ENCODE measurements at places on chromosomes 13 and 19.
A peak's percentile ranks its signal among the peaks of the same experiment; 100 is the strongest.

DNA sequence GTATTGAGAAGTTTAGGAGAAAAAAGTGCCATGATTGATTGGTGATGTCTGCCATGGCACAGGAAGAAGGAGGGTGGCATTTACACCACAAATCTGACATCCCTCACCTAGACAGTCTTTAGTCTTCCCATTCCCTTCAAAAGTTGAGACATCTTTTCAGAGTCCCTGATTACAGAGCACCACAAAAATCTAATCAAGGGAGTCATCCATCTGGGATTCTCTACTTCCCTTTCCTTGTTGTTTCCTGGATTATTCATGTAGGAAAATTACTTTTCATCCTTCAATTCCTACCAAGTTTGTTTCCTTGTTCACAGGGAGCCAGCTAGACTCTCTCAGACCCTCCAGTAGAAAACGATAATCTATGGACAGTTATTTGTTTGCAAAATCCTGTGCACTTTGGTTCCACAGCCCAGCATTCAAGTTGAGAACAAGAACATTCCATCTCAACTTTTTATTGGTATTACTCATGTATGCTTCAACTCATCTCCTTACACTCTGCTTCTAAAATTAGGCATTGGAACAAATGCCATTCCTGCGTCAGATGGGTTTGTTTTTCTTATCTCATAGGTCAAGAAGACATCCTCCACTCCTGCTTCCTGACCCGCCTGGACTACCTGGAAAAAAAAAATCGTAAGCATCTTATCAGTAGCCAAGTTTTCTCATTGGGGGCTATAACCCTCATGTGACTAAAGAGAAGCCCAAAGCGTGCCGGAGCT, 259.9 kb downstream of the FOXO1 start:
- DNase-seq = peak; percentile 34

GRCh38 chr13:110150384-110151101, 156.4 kb downstream of the COL4A1 start:
- DNase-seq = no peak

DNA sequence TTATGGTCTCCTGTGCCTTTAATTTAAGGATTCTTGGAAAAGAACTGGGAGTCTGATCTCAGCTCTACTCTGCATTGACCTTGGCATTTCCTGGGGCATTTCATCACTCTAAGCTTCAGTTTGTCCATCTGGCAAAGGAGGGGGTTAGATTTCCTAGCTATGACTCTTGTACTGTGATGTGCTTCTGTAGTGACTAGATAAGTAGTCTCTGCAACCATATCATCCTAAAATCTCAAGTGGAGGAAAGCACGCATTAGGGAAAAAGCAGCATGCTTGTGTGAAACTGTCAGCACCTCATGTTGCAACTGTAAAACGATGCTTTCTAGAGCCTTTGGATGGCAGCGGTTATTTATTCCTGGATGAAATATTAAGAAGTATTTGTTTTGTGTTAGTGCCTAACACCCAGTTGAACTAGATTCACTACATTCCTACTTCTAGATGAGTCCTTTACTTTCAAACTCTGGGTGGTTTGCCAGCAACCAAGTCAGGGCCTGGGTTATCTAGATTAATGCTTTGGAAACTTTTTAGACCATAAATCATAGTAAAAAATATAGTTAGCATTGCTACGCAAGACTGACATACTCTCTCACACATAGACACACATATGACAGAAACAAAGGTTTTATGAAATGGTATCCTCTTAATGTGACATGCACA, 6.8 kb downstream of the WDFY2 start:
- peak; percentile 59 for DNase-seq

DNA sequence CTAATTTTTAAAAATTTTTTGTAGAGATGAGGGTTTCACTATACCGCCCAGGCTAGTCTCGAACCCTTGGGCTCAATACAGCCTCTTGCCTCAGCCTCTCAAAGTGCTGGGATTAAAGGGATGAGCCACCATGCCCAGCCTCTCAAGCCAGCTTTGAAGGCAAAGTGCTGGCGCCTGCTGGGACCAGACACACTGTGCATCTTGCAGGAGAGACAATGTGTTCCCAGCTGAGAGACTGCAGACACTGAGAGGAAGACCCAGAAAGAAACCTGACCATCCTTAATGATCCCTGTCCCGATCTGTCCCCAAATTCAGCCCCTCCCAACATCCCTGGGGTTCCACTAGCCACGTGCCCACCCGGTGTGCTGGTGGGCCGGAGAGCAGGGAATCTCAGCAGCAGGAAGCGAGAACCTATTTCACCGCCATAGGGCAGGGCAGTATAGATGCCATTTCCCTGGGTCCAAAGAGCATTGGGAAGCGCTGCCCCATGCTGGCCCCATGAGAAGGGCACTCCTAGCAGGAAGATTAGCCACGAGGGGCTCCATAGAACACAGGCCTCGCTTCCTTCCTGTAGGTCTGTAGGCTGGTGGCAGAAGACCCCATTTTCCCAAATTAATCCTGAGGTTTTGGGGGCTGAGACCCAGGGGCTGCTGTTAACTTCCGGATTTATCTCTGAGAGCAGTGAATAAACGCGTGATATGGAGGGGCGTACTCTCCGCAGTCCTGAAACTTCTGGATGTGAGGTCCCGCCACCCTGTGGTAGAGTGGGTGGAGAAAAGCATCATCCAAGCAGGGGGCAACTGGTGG, 968 bp downstream of the RAVER1 start:
- DNase-seq = no peak

DNA sequence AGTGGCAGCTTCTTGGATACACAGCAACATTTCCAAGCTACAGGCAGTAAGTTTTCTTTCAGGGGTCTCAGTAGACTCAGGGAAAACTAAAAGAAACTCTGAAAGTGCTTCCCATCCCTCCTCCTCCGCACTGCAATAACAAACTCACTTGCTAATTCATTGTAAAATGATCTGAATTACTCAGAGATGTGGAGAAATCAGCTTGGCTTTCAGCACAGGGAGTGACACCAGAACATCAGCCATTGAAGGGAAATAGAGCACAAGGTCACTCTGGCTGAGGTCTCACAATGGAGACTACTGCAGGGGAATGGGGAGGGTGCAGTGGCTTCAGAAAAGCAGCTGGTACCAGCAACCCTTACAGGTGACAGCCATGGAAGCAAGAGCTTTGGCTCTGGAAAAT, 137.3 kb upstream of the SERP2 start:
- no peak for DNase-seq

- DNase-seq = peak; percentile 58
Observed at GRCh38 chr13:106530171-106530851, 5.2 kb downstream of the EFNB2 start.

DNA sequence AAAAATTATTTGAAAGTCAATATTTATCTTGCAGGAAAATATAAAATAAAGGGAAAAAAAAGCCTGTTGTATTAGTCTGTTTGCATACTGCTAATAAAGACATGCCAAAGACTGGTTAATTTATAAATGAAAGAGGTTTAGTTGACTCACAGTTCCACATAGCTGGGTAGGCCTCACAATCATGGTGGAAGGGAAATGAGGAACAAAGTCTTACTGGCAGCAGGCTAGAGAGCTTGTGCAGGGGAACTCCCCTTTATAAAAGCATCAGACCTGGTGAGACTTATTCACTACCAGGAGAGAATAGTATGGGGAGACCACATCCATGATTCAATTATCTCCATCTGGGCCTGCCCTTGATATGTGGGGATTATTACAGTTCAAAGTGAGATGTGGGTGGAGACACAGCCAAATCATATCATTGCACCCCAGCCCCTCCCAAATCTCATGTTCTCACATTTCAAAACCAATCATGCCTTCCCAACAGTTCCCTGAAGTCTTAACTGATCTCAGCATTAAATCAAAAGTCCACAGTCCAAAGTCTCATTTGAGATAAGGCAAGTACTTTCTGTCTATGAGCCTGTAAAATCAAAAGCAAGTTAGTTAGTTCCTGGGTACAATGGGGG, 1416.5 kb upstream of the SPRY2 start:
- no peak for DNase-seq

- no peak for DNase-seq
Observed at GRCh38 chr13:79447741-79448140, 33.2 kb upstream of the NDFIP2 start.

- DNase-seq = peak; percentile 35
Observed at GRCh38 chr13:89846926-89847585, 1500.4 kb upstream of the MIR17HG start.

DNA sequence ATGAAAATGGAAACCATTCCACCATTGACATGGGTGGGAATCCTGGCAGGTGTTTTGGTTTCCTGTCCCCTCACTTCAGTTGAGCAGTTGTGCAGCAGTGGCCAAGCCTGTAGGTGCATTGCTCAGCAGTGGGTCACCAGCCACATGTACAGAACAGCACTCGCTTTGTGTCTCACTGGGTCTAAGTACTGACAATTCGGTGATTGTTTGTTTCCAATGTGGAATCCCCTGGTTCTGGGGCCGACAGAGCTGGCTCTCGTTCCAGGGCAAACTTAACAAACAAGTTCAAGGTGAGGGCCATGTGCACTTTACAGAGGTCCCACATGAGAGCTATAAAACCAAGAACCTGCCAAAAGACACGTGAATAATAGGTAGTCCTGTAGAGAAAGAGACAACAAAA, 54.1 kb upstream of the SPATA13 start:
- no peak for DNase-seq

DNA sequence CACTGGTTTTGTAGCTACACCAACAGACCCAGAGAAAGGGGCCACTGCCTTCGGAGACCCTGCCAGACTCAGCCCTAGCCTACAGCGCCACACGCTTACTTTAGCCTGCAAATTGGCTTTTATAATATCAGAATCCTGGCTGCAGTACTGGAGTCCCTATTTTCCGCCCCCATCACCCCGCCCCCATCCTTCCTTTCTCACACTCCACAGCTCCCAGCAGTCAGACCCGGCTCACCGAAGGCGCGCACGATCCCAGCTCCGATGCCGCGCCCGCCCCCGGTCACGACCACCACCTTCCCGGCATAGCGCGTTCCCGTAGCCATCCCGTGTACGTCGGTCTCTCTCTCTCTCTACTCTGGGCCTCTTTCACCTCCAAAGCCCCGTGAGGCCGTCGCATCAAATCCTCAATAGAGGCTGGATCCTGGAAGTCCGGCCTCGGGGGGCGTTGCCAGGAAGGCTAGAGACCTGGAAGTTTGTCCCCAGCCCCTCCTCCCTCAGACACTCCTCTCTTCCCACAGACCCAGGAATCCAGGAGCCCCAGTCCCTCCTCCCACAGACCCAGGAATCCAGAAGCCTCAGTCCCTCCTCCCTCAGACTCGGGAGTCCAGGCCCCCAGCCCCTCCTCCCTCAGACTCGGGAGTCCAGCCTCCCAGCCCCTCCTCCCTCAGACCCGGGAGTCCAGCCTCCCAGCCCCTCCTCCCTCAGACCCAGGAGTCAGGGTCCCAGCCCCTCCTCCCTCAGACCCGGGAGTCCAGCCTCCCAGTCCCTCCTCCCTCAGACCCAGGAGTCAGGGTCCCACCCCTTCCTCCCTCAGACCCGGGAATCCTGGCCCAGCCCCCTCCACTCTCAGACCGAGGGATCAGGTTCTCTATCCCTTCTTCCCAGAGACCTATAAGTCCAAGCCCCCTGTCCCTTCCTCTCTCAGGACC, at the start of gene HSD17B14:
TSS of gene HSD17B14 (minus strand) at position 403 of the 929 bp plus-strand sequence. CDS start at position 323, 80 bp downstream.
- no peak for DNase-seq

DNA sequence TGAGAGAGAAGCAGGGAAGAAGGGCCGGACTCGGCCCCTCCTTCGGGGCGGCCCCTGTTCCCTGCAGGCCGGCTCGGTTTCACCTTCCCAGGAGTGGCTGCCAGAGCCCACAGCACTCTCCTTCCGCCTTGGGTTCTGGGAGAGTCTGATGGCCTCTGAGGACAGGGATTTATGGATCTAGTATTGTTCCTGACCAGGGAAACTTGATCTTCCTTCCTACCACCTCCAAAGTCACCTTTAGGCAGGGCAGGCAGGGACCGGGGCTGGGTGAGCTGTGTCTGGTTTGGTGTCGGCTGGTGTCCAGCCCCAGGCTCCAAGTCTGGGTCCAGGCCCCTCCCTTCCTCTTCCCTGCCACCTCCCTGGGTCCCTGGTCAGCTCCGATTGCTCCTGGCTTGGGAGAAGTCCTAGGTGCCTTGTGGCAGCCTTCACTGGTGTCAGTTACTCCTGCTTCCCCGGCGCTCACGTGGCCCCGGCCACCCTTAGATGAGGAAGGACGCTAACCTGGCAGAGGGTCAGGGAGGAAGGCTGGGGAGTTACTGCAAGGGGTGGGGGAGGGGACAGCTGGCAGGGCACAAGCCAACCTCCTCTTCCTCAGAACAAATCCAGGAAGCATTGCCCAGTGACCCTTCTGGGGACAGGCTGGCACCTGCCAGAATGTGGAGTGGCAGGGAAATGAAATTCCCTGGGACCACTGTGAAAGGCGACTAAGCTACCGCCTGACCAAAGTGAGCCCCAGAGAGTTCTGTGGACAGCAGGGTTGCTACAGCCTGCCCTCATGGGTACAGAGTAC, 18.8 kb downstream of the RFX1 start:
- no peak for DNase-seq

DNA sequence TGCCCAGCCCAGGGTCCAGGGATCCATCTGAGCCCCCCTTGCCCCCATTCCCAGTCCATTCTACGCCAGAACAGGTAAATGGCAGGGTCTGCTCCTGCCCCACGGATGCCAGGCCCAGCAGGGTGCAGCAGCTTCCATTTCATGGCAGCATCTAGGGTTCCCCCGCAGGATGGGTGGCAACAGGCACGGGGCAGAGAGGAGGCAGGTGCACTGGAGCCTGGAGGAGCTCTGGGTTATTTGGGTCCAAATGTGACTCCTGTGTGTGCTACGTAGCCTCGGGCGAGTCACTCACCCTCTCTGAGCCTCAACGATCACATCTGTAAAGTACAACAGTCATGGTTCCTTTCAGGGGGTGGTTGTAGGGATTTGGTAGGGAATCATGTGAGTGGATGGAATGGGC, 27.4 kb downstream of the IL12RB1 start:
- no peak for DNase-seq

GRCh38 chr13:95553581-95554385, 1.3 kb downstream of the CLDN10 start:
- DNase-seq = no peak

GRCh38 chr13:24719139-24719538, 38.9 kb downstream of the ATP12A start:
- DNase-seq = no peak

- peak; percentile 57 for DNase-seq
Observed at GRCh38 chr19:48501494-48502349, 9.9 kb downstream of the LMTK3 start.

- DNase-seq = peak; percentile 86
Observed at GRCh38 chr13:73722120-73722519, 412.1 kb downstream of the KLF12 start.

- peak; percentile 67 for DNase-seq
Observed at GRCh38 chr19:5913739-5914357, at the start of gene CAPS. Gene CAPS, plus strand, starts transcription at chr19:5914254. Its CDS starts 153 bp downstream, at chr19:5914407.

DNA sequence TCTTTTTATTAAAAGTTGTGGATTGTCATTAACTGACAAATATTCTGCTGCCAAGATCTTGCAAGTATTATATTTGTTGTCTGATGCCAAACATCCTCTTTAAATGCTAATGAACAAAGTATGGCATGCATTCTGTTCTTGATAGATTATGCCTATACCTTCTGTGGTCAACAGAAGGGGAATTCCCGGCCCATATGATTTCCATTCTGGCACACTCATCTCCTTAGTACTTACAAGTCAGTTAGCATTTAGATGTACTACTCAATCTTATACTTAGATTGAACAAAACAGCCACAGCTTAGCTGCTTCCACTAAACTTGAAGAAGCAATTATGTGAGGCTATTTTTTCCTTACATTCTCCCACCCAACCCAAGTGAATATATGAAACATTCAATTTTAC, 246.1 kb upstream of the DACH1 start:
- DNase-seq = no peak
